ENCODE measurements at places on chromosomes 3 and 15.

- DNase-seq, result no peak
Measured at GRCh38 chr3:79928687-79929408, 161.1 kb upstream of the ROBO1 start.

DNA sequence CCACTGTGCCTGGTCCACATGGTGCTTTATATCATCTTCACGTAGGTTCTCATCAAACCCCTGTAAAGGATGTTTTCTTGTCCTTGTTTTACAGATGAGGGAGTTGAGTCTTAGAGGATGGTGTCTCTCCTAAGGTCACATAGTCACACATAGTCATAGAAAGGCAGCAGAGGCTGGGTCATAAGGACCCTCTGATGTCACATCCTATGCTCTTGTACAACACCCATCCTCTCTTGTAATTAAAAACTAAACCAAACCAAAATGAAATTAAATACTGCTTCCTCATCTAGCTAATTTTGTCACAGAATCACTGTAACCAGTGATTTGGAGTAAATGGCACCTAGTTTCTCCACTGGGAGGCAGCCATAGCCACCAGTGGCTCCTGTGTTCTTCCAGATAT is 21.8 kb upstream of the ATP1B3 start:
- no peak for DNase-seq

- DNase-seq, result no peak
Measured at GRCh38 chr15:80944818-80945217, 44.8 kb downstream of the MESD start.

GRCh38 chr3:23580096-23580713 is 225.6 kb upstream of the UBE2E1 start:
- no peak for DNase-seq

DNA sequence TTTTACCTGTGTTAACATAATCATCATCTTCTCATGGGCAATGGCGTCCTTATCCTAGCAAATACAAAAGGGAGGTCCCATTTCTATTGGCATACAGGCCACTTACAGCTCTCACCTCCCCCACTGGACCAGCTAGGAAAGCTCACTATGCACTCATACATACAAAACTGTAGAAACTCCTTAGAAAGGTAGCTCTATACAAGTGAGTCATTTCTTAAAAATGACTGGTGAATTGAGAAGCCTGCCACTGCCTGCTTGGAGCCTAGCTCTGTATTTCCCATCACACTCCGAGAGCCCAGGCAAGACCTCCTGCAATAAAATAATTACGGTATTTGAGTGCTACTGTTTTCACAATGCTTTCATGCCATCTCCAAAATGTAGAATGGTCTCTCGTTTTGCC is 321.8 kb downstream of the ULK4 start:
- DNase-seq, result no peak

DNA sequence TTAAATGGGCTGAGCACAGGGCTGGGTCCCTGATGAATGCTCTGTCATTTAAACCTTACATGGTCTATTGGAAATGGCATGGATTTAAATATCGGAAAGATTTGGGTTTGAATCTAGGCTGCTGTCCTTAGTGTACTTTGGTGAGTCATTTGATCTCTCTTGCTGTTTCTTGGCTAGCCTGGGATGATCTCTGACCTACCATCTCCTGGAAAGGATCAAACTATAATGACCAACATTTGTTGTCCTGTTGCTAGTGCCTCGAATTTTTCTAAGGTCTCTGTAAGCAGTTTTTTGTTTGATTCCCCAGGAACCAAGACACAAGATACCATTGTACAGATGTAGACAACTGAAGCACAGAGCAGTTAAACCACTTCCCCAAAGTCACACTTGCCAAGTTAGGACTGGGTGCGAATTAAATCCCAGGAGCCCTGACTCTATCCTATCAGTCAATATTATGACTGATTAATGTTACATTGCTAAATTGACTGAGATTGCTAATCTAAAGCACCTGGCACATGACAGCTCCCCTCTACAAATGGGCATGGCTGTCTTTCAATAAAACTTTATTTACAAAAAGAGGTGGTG is 244.9 kb upstream of the MCTP2 start:
- no peak for DNase-seq

DNA sequence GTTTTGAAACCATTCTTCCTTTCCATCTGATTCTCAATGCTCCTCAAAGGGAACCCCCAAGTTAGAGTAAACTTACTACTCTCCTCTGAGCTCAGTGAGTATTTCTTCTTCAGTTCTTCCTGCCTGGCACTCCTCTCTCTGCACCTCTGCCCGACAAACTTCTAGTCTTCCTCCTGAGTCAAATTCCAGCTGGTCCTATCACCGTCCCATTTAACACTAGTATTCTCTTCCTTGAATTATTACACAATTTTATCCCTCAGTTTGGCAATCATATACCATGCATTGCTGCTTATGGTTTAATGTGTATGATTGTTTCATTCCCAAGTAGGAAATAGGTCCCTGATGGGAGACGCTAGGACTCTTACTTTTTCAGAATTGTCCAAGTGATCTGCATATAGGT is 279.7 kb downstream of the MECOM start:
- no peak for DNase-seq

- DNase-seq, result no peak
Measured at GRCh38 chr3:133213937-133214336, 175.7 kb downstream of the TMEM108 start.

- DNase-seq, result no peak
Measured at GRCh38 chr3:3053974-3054373, 56.2 kb downstream of the IL5RA start.

- no peak for DNase-seq
Measured at GRCh38 chr3:557972-558371, 361.4 kb downstream of the CHL1 start.

GRCh38 chr3:168273036-168273435 is 177.3 kb upstream of the GOLIM4 start:
- no peak for DNase-seq

DNA sequence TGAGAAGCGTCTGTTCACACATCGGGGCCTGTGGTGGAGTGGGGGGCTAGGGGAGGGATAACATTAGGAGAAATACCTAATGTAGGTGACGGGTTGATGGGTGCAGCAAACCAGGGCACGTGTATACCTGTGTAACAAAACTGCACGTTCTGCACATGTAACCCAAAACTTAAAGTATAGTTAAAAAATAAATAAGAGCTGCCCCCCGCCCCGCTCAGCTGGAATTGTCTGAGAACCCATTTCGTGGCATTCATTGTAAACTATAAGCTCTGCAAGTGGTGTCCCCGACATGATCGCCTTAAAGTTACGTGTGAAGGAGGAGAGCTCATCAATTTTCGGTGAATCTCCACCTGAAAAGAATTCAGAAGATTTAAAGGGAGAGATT is 7.3 kb upstream of the LIPH start:
- no peak for DNase-seq

DNA sequence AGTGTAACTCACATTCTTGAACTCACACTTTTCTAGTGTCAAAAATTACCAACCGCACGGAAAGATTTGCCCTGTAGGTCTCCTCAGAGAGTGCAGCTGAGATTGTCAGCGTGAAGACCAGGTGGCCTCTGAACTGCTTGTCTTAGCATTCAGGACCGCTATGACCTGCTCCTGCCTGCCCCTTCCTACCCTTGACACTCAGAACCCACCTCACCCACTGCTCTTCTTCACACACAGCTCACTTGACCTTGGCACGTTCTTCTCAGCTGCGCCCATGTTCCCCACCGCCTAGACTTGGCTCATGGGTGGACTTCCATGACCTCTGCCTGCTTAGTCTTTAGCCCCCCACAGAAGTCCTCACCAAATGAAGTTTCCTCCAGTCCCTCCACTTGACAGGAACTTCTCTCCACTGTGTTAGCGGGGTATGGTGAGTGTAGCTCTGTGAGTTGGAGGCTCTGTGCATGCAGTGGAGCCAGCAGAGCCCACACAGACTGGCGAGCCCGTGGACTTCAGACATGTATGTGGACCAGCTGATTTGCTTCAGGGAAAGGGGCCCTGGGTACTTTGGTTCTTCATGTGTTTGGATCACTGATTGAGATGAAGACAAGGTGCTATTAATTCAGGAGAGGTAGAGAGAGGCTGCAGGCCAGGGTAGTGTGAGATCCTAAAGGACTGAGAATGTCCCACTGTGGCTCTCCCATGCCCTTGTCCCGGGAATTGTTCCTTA is 221.3 kb downstream of the OPA1 start:
- no peak for DNase-seq

GRCh38 chr15:98681061-98681460 is 32.7 kb downstream of the IGF1R start:
- DNase-seq, result no peak

DNA sequence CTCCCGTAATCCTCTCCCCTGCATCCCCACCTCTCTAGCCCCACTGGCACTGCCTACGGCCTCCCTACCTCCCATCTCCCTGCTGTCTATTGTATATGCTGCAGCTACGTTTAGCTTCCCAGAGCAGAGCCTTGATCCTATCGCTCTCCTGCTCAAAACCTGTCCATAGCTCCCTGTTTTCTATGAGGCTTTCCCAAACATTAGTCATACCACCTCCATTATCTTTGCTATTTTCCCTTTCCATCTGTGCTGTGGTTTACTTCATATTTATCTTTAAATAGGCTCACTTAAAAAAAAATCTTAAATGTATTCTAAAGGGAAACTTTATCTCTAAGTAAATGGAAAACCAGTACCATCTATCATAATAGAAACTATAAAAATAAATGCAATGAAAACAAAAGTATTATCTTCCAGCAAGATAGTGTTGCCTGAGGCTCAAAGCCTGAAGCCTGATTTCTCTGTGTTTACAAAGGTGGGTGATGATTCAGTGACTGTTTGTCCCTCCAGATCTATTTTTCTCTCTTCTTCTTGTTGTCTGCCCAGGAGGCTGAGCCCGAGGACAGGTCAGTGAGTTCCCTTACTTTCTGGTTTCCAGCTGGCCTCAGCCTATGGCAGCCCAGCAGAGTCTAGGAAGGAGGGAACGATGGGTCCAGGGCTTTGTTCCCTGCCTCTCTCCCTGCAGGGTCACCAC is 397.1 kb upstream of the CFAP20DC start:
- DNase-seq, result no peak

- DNase-seq, result no peak
Measured at GRCh38 chr15:69094124-69094921, 66.1 kb upstream of the GLCE start.

GRCh38 chr3:140443806-140444205 is 234.1 kb upstream of the TRIM42 start:
- DNase-seq, result no peak

DNA sequence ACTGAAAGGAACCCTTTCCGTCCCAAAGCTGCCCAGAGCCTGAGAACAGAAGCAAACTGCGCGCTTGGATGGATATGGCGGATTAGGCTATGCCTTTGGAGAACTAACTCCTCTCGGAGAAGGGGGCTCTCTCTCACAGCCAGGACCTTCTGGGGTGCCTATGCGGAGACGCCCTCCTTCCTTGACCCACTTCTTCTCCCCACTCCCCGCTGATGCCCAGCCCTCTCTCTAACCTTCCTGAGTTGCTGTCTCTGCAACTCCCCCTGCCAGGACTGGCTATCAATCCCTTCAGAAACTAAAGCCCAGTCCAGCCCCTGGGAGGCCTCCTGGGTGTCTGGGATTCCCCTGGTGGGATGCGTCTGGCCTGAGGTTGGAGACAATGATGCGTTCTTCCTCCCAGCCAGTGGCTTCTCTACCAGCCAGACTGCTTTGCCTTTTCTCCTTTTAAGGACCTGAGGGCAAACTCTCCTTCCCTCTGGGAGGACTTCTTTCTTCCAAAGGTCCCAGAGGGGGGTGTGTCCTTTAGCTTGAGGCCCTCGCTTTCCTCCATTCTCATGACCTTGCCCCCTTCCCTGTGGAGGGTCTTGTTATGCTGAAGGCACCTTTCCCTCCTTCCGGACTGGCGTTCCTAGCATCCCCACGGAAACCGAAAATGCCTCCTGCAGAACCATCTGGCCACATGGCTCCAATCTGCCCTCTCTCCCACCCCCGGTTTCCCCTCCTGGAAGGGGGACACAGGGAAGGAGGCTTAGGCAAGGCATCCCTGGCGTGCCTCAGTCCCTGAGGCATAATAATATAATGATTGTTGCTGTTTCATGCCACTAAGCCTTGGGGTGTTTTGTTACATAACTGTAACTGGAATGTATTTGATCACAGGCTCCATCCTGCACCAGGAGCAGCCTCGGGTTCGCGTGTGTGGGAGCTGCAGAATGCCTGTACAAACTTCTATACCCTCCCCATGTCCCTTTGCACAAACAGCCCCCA is 63.4 kb upstream of the C15orf39 start:
- DNase-seq, result no peak

All from activated CD4-positive, alpha-beta T cell treated with anti-CD3 and anti-CD28 coated beads, Interleukin-2, amount 10 ng/mL, durations not matched to agents 24 days and 14 days (primary cell).